ENCODE measurements at places on chromosomes 2 and 18.

DNA sequence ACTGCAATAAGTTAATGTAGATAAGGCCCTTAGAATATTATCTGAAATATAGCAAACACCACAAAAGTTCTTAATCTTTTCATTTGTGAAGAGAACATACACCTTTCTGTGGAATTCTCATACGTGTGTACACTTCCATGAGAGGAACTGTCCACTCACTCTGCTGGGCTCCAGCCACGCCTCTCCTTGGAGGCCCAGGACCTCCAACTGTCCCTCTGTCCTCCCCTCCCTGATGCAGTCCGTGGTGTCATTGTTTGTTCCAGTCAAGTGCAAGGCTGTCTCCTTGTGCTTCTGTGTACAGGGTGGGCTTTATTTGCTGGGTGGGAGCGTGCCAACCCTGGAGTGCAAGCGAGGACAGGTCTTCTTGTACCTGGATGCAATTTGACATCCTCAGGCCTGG is 8.7 kb downstream of the RAB12 start:
- no peak overlapping the region for H3K27ac ChIP-seq
- no peak for DNase-seq
- no peak overlapping the region for H3K4me3 ChIP-seq
- H3K4me1 ChIP-seq = peaks cover 13% of the 10 kb centered on the region

DNA sequence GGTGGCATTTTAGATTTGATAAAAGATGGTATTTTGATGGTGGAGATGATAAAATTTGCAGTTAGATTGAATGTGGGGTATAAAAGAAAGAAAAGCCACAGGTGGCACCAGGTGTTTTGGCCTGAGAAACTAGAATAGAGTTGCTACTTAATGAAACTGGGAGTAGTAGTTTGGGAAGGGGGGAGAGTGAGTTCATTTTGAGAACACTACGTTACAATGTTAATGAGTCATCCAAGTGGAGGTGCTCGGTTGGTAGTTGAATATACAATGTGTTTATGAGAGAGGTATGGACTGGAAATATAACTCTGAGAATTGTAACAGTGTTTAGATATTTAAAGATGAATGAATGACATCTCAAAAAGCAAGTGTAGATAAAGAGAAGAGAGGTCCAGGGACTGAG is 26.4 kb downstream of the EPG5 start:
- no peaks in the 10 kb centered on the region for H3K4me1 ChIP-seq

- no peaks in the 10 kb centered on the region for H3K4me1 ChIP-seq
- no peaks in the 10 kb centered on the region for H3K36me3 ChIP-seq
- H3K27ac ChIP-seq = no peak overlapping the region
- DNase-seq = no peak
- no peaks in the 10 kb centered on the region for H3K27me3 ChIP-seq
- H3K4me3 ChIP-seq = no peak overlapping the region
Observed at GRCh38 chr2:144660518-144661316, 140.8 kb upstream of the ZEB2 start.

DNA sequence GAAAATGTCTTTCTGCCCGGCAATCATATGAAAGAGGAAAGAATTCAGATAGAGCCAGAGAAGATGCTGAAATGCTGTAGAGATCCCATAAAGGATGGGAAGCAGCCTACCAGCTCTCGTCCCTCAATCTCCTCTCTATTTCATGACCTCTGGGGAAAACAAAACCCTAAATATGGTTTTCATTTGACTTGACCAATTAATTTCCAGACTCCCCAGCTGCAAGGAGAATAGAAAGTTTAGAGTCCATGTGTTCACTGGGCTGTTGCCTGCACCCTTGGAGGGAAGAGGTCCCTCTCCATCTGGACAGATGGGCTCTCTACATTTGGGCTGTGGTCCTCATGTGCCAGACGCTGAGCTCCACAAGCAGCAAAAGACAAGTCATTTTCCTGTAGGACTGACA is 40.6 kb downstream of the CAPN13 start:
- no peak for DNase-seq
- H3K36me3 ChIP-seq = no peaks in the 10 kb centered on the region
- H3K4me1 ChIP-seq = no peaks in the 10 kb centered on the region
- no peak overlapping the region for H3K4me3 ChIP-seq
